RCC 7860 (cell line): ENCODE measurements at places on chromosomes 16 and 17.
A peak's percentile ranks its signal among the peaks of the same experiment; 100 is the strongest.

- DNase-seq: no peak
Measured at GRCh38 chr16:88923450-88923849, 53.6 kb downstream of the CBFA2T3 start.

DNA sequence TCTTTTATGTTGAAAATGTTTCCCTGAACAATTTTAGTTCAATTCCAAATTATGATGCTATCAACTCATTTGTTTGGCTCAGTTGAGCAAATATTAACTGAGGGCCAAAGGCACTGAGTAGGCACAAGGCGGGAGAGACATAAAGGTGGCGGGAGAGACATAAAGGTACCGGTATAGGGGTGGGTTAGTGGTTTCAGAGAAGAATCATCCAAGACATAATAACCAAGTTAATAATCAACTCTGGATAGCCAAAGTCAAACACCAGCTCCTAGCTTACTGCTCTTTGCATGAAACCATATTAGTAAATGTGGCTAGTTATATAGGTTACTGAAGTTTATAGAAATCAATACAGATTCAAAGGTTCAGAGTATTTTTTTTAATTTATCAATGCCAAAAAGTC, 91.7 kb downstream of the RPGRIP1L start:
- peak; percentile 15 for DNase-seq

DNA sequence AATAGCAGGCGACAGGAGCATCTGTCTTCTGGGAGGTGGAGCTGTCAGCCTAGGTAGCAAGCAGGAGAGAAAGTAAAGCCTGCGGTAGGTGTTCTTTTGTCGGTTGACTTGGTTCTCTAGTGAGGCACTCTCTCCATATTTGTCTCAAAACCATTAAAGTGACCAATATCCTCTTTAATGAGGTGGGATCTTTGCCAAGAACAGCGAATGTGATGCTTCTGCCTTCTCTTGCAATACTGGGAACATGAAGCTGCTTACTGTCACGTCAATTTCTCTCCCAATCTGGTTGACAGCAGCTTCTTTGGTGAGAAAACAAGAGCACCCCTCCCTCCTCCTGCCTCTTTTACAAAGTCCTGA, 176.7 kb downstream of the ABCC12 start:
- no peak for DNase-seq

DNA sequence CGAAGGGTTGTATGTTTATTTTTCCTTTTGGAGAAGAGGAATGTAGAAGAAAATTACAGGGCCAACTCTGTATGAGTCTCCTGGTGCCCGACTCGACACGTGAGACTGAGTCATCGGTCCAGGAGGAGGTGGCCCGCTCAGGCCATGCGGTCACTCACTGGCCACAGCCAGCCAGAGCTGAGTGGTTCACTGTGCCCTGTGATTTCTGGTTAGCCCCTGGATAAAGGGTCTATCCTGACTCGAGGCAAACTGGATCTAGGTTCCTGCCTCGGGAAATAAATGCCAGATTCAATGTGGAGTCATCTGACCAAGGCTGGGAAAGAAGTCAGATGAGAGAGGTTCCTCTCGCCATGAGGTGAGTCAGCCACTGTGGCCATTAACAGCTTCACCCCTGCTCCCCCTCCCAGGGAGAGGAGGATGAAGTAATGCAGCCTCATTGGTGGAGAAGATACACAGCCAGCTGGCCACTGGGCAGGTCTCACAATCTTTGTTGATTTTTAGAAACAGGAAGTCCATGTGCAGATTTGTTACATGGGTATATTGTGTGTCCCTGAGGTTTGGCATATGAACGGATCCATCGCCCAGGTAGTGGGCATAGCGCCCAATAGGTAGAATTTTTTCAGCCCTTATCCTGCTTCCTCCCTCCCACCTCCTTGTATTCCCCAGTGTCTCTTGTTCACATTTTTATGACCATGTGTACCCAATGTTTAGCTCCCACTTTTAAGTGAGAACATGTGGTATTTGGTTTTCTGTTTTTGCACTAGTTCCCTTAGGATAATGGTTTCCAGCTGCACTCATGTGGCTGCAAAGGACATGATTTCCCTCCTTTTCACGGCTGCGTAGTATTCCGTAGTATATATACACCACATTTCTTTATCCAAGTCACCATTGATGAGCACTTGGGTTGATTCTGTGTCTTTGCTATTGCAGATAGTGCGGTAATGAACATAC, 21.7 kb upstream of the USP36 start:
- peak; percentile 94 for DNase-seq

GRCh38 chr16:66840883-66841282, 3.3 kb upstream of the CA7 start:
- DNase-seq: no peak

GRCh38 chr17:50093807-50094206, 1.3 kb upstream of the PDK2 start:
- no peak for DNase-seq

- DNase-seq: no peak
Measured at GRCh38 chr16:89043636-89044417, 49.8 kb upstream of the ACSF3 start.

GRCh38 chr17:54426296-54426886, 474.3 kb upstream of the TOM1L1 start:
- DNase-seq: no peak

GRCh38 chr16:50862818-50863643, 121.1 kb downstream of the CYLD start:
- no peak for DNase-seq

DNA sequence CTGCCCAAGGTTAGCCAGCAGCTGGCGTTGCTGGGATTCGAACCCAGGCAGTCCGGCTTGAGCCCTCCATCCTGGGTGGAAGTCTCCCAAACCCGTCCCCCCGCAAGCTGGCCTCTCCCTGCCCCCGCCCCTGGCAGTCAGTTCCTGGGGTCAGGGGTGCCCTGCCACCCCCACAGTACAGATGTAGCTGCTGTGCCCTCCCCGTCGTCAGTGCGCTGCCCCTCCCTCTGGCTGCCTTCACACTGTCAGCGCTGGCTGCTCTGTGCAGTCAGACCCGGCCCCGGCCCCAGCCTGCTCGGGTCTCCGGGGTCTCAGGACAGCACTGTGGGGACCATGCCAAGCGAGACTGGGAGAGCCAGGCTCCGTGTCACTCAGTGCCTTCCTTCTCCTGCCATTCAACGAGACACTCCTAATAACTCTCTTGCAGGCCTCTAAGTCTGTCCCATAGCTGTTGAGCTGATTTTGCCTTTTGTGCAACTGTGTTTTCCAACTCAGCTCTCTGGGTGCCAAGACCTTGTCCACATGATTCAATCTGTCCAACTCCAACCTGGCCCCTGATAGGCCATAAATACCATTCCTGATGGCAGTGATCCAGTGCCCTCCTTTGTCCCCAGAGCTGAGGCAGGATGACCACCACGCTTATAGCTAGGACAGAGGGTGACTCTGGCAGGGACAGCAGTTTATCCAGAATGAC, 55.5 kb upstream of the IL34 start:
- DNase-seq: no peak

- no peak for DNase-seq
Measured at GRCh38 chr16:58471209-58471975, 28.6 kb upstream of the NDRG4 start.

GRCh38 chr16:85465328-85466303, 147.5 kb upstream of the GSE1 start:
- no peak for DNase-seq

DNA sequence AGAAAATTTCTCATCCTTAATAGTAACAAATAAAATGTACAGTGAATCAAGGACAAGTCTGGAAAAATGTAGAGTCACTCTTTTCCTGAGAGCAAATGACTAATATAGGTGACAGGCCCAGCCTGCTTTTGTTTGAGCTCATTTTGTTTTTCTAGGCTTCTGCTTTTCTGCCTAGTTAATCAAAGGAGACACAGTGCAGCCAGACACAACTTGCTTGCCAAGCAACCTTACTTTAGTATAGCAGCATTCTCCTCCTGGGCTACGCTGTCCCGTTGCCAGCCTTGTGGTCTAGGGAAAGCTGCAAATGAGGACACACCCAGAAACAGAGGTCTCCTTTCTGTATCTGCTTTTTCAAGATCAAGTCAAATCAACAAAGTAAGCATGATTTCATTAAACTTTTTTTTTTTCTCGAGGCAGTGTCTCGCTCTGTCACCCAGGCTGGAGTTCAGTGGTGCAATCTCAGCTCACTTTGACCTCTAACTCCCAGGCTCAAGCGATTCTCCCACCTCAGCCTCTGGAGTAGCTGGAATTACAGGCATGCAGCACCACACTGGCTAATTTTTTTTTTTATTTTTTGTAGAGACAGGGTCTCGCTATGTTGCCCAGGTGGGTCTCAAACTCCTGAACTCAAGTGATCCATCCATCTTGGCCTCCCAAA, 17.2 kb downstream of the GINS3 start:
- peak; percentile 35 for DNase-seq

GRCh38 chr17:52120465-52120864, 38.0 kb downstream of the CA10 start:
- no peak for DNase-seq

DNA sequence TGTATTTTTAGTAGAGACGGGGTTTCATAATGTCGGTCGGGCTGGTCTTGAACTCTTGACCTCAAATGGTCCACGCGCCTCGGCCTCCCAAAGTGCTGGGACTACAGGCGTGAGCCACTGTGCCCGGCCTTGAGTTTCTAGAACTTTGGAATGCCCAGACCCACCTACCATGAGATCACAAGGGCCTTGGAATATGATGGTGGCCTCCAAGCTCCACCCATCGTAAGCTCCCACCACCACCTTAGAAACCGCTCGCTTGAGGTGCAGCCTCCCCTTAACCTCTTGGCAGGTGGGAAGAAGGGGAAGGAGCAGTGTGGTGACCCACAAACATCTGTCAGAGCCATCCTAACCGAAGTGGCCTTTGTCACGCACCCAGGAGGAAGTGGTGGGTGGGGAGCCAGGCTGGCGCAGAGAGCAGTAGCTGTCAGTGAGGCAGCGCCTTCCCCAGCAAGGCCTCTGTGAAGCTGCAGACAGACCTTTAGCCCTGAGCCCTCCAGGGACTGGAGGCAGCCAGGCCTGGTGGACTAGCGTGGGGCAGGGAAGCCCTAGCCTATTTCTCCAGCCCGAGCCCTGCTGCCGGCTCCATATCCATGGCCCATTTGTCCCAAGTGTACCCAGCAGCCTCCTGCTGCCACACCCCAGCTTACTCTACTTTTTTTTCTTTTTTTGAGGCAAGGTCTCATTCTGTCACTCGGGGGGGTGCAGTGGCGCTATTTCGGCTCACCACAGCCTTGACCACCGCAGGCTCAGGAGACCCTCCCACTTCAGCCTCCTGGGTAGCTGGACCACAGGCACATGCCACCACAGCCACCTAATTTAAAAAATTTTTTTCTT, 13.1 kb upstream of the SEPHS2 start:
- no peak for DNase-seq

GRCh38 chr17:7208027-7208571, 11.5 kb downstream of the DLG4 start:
- DNase-seq: no peak

DNA sequence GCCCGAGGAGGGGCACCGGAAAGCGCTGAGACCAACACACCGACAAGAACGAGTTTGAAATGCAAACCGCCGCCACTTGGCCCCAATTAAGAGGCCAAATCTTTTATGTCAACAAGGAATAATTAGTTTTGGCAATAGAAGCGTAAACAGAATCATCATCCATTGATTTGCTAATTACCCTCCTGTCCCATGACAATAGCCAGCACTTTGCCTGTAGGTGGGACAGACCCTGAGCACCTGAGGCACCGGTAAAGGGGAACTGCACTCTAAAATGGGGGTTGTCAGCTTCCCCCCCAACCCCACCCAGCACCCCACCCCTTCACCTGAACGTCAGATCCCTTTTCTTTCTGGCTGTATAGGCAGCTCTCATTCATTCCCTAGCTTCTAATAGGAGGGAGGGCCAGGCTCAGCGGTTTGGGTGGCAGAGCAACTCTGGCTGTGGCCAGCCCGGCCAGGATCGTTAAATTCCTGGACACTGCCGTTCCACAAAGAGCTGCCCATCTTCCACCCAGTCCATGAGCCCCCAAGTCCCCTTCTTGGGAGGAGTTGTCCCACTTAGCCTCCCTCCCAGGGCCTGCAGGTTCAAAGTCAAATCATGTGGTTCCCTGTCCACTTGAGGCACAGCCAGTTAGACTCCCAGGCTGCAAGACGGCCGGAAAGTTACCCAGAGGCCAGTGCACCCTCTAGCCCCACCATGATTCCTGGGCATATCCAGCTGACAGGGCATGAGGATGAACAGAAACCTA, 45.8 kb downstream of the WNT3 start:
- no peak for DNase-seq

DNA sequence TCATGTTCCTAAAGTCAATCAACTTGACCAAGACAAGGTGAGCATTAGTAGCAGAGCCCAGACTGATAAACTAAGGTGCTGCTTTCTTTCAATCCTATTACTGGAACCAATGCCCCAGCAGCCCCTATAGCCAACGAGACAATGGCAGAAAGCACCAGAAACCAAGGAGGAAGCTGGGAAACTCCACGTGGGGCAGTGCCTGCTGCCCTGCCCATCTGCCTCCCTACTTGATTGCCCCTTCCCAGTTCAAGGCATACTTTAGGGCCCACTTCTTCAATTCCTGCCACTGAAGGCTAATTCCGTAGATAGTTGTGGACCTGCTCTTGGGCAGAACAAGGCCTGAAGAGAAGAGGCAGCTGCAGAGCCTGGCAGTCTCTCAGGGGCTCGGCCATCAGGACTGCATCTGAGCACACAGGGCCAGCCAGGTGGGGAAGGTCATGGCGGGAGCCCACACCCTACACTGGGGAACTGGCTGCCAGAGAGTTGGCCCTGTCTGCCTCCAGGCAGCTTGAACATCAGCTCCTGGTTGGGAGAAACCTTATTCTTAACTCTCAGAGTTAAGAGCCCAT, 30.9 kb downstream of the WSB1 start:
- no peak for DNase-seq

DNA sequence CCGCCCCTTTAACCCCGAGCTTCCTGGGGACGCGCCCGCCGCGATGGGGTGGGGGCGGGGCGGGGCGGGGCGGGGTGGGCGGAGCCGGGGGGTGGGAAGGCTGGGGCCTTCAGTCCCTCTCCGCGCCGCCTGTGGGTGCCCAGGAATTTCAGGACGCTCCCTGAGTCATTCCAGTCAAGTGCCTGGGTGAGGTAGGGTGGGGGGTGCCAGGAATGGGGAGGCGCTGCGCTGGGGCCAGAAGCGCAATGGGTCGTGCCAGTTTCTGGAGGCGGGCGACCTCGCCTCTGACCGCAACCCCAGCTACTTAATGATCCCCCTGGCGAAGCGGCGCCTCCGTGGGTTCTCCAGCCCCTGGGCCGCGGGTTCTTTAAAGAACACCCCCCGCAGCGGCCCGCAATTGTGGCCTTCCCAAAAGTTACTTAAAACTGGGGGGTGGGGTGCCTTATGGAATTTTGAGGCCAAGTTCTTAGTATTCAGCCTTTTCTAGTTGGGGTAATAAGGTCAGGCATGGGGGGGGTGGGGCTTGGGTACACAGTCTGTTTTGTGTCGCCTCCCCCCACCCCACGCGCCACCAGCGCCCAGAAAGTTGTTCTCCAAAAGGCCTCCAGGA, 826 bp upstream of the GSE1 start:
- DNase-seq: peak; percentile 92

GRCh38 chr17:27995554-27995953, 46.9 kb upstream of the NLK start:
- DNase-seq: no peak

DNA sequence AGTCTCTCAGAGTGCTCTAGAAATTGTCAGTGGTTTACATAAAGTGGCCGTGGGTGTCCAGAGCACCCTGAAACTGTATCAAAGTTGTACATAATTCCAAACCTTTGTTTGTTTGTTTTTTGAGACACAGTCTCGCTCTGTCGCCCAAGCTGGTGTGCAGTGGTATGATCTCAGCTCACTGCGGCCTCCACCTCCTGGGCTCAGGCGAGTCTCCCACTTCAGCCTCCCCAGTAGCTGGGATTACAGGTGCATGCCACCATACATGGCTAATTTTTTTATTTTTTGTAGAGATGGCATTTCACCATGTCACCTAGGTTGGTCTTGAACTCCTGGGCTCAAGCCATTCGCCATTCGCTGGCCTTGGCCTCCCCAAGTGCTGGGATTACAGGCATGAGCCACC, 24.3 kb upstream of the ADGRG1 start:
- no peak for DNase-seq
